ENCODE measurements at places on chromosomes 5 and 9.

DNA sequence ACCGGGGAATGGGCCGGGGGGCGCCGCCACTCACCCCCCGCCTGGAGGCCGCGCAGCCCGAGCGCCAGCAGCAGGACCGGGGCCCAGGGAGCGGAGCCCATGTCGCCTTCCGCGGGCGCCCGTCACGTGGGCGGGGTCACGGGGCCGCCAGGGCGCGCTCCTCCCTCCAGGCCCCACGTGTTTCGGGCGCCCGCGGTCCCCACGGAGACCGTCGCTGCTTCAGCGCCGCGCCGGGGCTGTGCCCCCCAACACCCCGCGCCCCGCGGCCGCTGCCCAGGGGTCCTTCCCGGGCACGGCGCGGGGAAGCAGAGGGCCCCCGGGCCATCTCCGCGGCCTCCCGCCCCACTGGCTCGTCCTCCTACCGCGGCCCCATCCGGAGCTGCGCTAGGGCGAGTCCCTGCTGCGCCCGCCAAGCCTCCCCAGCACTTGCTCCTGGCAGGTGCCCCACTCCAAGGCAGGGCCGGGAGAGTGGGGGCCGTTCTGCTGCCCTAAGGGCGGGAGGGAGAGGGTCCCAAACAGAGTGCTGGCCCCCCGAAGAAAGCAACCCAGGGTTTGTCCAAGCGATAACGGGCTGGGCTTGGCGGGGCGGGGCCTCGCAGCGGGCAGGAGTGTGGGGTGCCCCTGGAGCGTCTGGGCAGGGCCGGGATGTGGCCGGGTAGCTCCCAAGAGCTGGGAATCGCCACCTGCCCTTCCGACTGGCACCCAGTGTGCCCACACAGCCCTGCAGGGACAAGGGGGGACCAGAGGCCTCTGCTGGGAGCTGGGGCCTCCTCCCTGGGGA lies at the start of gene DPP7:
DPP7 (minus strand) TSS at position 121 of the 781 bp plus-strand sequence; CDS start at position 101, 20 bp downstream.
- DNase-seq, result peak; percentile 69

- no peak for DNase-seq
Measured at GRCh38 chr9:16869882-16870595, 431 bp downstream of the BNC2 start.

DNA sequence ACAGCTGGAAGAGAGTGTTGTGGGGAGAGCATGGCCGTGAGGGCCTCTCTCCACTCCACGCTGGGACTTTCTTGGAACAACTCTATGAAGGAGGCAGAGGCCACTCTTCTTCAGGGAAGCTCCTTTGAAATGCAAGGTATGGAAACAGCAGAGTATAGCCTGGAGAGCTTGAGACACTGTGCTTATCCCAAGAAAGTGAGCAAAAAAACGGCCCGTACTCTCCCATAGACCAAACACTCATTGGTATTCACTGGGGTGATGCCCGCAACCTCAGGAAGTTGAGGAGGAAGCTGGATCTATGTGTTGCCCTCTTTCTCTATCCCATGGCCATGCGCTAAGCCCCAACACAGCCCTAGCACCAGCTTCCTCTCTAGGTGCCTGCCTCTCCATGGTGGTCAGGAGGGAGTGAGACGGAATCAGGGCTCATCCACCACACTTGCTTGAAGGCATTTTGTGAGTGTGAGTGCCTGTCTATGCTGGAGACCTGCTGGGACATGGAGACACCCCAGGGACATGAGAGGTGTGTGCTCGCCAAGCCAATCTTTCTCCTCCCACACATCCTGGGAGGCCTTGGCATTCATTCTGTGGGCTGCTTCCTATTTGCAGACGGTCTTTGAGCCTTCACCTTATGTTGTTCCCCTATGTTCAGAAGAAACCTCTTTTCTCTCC lies 616.6 kb downstream of the IRX1 start:
- no peak for DNase-seq

DNA sequence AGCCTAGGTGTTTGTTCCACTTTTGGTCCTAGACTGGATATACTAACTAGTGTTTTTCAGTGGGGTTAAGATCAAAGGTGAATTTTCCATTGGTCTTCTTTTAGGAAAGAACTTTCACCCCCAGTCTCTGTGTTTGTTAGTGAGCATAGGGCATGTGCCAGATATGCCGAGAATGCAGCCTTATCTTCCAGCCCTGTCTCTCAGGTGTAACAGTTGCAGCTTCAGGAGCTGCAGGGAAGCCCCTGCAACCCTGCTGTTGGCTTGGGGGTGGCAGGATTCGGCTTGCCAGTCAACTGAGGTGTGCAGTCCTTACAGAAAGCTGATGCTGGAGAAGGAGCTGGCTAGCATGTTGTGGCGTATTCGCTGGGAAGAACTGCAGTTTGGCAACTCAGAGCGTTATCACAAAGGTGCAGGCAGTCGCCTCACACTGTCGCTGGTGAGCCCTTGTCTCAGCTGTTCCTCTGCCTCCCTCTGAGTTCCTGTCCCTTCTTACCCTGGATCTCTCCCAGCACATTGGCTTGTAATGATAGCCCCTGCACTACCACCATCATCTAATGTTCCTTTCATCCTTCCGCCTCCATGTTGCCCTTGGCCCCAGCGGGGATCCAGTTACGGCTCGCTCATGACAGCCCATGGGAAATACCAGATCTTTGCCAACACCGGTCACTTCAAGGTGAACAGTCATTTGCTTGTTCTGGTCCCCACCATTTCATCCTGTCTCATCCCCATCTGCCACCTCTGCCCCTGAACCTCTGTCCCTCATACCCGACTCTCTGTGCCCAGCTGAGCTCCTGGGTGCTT lies 10.1 kb downstream of the NPR2 start:
- DNase-seq, result no peak

DNA sequence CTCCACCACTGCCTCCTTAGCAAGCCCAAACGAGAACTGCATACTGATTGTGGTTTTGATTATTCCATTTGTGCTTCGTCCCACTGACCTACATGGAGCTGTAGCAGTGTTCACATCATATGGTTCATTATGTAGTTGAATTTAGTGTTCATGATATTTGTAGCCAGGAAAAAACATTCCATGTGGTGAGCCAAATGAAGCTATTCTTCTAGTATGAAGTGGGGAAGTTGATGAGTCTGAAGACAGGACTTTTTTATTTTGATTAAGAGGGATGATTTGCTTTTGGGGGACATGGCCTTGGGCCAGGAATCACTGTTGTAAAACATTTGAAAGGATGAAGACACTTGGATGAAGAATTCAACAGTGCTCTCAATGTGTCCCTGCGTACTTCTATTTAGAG lies 192.9 kb upstream of the SLC27A6 start:
- no peak for DNase-seq

DNA sequence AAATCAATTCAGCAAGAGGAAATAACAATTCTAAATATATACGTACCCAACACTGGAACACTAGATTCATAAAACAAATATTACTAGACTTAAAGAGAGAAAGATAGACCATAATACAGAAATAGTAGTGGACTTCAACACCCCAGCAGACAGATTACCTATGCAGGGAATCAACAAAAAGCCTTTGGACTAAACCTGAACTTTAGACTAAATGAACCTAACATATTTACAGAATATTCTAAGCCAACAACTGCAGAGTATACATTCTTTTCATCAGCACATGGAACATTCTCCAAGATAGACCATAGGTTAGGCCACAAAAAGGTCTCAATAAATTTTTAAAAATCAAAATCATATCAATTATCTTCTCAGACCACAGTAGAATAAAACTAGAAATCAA lies 32.9 kb upstream of the BARX1 start:
- DNase-seq, result no peak

- DNase-seq, result no peak
Measured at GRCh38 chr9:73154722-73155121, 3.1 kb downstream of the ANXA1 start.

DNA sequence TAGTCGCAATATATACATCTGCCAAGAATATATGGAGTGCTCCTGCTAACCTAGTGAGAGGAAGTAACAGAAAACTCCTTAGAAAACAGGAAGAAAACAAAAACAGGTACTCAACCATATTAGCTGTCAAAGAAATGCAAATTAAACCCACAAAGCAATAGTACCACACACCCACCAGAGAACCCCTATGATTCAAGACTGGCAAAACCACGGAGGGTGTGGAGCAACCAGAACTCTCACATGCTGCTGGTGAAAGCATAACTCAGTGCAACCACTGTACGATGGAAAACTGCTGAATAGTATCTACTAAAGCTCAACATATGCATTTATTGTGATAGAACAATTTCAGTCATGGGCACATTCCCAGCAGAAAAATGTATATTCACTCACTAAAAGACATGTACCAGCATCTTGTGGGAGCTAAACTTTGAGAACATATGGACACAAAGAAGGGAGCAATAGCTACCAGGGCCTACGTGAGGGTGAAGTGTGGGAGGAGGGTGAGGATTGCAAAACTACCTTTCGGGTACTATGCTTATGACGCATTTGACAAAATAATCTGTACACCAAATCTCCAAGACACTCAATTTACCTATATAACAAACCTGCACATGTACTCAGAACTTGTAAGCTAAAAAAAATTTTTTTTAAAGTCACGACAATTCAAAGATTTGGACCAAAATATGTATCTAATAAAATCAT lies 34.0 kb downstream of the PTPN3 start:
- DNase-seq, result no peak

DNA sequence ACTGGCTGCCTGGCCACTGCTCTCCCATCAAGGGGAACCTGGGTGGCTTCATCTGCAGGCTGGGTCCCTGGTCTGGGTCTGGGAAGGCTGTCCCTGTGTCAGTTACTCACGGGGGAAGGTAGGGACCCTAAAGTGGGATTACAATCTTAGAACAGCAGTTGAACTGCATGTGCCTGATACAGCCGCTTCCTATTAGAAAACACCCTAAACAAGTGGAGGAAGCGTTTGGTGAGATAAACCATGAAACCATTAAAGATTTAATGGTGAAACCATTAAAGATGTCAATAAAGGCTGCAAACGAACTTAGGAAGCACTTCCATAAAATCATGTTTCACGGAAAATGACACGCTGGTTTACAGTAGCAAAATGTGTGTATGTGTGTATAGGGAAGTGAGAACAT lies 2.5 kb upstream of the GFI1B start:
- no peak for DNase-seq

DNA sequence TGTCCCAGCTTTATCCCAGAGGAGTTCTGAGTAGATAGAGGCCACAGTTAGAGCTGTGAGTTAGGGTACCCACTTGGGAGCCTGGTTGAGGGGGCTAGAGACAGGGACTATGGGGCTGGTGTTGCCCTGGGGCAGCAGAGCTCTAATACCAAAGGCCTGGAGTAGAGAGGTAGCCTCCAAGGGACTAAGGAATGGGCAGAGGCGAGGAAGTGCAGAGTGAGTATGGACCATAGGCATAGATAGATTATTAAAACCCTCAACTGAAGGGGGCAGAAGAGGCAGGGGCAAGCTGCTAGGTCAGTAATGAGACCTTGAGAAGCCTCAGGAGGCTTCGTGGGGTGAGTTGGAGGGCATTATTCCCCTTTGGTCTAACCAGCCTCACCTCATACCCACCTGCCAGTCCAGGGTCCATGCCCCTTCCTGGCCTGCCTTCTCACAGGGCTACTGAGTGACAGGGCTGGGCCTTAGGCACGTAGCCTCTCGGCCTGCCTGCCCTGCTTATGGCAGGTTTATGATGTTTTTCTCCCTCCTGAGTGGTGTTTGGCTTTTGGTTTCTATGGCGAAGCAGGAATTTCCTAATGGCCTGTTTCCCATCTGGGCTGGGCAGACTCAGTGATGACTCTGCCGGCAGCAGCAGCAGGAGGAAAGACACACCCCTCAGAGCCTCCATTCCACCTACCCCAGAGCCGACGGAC lies 8.0 kb downstream of the PDLIM4 start:
- DNase-seq, result no peak

DNA sequence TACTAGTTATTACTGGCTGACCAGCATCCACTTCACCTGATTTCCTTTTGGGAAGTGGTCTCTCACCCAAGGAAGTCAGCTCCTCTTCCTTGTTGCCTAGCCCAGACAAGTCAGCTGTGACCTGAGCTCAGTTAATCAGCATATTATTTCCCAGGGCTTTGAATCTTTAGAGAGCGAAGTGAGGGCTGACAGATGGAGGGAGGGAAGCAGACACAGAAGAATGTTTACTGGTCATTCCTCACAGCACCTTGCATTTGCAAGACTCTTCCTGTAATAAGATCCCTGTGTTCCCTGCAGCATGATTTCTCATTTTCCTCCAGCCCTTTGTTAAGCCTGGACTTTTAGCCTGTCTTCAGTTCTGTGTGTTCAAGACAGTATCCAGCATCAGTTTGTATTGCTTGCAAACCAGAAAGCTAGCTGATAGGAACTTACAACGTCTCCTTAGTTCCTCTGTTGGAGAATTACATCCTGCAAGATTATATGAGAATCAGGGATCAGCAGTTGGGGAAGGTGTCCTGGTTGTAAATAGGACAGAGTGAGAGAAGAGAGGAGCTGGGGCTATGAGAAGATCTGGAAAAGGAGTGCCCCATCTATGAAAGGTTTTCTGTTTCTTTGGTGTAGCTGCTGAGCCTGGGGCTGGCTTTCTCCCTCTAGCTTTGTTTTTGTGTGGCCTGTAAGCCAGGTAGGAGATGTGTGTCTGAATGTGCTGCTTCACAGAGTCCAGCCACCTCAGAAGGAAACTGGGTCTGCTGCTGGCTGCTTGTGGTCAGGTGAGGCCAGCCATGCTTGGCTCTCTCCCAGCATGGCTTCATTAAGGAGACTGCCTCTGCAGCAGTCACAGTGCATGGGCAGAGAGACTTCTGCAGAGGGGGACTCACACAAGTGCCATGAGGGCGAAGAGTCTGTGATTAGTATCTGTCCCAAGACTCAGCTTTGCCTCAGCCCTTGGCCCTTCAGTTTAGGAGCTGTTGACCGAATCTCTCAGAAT lies 50.3 kb downstream of the MAN2A1 start:
- DNase-seq, result no peak

GRCh38 chr5:72145348-72145747 lies 38.1 kb downstream of the MAP1B start:
- no peak for DNase-seq

DNA sequence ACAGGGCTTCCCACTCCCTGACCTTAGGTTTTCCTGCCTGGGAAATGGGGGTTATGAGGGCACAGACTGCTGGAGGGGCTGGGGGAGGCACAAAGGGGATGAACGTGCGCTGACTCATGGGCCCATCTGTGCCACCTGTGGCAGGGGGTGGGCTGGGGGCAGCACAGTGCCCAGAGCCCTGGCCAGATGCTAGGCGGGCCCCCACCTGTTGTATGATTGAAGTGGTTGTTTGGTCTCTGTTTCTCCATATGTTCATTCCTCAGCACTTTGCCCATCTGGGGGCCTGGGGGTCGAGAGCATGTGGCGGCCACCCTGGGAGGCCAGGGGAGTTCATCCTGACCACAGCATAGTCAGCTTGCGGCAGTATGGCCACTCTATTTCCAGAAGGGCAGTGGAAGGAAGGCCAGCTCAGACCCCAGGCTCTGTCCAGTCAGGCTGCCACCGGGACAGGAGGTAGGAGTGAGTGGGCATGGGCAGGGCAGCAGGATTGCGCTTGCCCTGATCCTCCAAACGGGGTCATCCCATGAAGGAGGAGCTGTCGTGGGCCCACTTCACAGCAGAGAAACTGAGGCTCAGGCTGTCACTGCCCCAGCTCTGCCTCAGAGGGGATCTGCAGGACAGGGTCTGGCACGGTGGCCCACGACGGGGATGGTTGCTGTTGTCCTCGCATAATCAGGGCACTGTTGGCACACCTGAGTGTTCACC lies 841 bp upstream of the NINJ1 start:
- DNase-seq, result no peak
